CD8-positive, alpha-beta T cell (primary cell): ENCODE measurements at places on chromosomes 16 and 17. TPM values are rescaled to one million over a fixed set of nuclear protein-coding genes. Genes with fewer than 3 reads are reported as not detected.

The TTYH2 gene
- total RNA-seq = 4.6 TPM

DNA sequence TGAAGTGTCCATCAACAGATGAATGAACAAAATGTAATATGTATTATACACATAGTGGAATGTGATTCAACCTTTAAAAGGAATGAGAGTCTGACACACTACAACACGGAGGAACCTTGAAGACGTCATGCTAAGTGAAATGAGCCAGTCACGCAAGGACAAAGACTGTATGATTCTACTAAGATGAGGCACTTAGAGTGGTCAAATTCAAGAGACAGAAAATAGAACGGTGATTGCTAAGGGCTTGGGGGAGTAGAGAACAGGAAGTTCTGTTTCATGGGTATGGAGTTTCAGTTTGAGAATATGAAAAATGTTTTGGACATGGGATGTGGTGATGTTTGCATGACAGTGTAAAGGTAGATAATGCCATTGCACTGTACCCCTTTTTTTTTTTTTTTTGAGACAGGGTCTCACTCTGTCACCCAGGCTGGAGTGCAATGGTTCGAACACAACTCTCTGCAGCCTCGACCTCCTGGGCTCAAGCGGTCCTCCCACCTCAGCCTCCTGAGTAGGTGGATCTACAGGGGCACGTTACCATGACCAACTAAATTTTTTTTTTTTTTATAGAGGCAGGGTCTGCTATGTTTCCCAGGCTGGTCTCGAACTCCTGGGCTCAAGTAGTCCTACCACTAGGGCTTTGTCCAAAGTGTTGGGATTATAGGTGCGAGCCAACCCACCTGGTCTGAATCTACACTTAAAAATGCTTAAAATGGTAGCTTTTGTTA lies 2.9 kb upstream of the CCDC102A start:
- DNase-seq = peak; percentile 54

DNA sequence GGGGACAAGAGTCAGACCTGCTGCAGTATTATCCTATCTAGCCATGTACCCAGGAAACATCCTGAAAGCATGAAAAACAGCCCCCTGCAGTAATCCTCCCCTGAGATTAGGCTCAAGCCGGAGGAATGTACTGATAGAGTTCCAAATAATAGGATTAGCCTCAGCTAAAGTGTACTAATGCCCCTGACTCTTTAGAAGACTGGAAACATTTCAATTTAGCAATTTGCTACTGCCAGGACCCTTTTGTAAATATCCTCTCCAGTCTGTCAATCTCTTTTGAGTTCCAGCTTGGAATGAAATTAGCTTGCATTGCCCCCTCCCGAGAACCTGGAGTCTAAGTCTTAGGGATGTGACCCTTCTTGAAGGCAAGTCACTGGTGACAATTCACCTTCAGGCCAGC lies 110.8 kb upstream of the DNAH9 start:
- DNase-seq = no peak

DNA sequence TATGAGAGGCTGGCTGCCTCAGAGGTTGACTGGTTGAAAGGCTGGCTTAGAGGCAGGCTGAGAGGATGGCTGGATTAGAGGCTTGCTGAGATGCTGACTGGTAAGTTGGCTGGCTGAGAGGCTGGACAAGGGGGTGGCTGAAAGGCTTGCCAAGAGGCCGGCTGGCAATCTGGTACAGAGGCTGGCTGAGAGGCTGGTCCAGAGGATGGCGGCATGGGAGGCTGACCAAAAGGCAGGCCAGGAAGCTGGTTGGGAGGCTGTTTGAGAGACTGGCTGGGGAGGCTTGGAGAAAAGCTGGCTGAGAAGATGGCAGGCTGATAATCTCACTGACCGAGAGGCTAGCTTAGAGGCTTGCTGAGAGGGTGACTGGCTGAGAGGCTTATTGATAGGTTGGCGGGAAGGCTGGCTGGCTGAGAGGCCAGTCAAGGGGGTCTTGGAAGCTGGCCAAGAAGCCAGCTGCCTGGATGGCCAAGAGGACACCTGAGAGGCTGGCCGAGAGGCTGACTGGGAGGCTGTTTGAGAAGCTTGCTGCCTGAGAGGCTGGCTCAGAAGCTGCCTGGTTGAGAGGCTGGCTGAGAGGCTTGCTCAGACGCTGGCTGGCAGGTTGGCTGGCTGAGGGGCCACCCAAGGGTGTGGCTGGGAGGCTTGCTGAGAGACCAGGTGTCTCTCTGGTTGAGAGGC lies 34.2 kb upstream of the ACSM2B start:
- no peak for DNase-seq

DNA sequence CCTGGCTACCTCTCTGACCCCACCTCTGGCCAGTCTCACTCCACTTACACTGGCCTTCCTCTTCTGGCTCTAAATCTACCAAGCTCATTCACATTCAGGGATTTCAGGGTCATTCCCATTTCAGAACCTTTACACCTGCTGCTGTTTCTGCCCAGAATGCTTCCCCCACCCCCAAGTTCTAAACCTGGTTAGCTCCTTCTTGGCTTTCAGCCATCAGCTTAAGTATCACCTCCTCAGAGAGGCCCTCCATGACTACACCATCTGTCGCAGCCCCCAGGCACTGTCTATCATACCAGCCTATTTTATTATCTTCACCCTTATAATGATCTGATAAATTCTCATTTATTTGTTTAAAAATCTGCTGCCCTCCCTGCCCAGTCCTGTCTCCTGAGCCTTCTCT lies 23.3 kb upstream of the NGFR start:
- DNase-seq = no peak

- DNase-seq = no peak
Observed at GRCh38 chr17:60529806-60530205, 3.8 kb upstream of the APPBP2 start.

The CD300LB gene
- not detected for total RNA-seq

The ZBTB4 gene
- 61.6 TPM for total RNA-seq

DNA sequence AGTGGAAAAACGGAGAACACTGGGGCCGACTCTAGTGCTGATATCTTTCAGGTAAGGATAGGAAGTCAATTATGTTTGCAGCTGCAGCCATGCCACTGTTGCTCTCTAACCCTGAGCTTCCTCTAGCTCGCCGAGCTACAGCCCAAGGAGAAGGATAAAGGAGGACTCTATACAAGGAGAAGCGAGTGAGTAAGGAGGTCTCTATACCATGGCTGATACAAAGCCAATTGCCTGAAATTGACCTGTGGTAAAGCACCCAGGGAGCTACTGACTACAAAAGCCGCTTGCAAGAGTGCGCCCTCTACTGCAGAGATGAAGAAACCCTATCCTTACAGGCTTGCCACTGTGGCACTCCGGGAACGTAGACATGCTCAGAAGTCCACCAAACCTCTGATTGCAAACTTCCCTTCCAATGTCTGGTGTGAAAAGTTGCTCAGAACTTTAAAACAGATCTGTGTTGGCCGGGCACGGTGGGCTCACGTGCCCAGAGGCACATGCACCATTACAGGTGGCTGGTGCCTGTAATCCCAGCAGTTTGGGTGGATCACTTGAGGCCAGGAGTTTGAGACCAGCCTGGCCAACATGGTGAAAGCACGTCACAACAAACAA lies 10.8 kb upstream of the SLC46A1 start:
- peak; percentile 24 for DNase-seq

GRCh38 chr17:17876959-17877528 lies 40.3 kb upstream of the SREBF1 start:
- no peak for DNase-seq

DNA sequence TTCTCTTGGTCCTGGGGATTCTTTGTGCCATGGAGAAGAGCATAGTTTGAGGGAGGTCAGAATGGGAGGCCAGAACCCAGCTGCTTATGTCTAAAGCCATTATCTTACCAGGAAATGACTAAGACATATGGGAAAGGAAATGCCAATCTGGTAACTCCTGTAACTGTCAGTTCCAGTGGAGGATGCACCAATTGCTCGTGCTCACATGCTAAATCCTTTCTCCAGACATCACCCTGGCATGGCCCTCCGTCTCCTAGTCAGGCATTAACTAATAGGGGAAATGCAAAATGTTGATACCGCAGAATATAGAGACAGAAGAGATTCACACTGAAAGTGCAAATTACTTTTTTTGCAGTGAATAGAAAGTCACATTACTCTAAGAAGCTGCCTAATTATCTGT lies 255.6 kb upstream of the HSBP1 start:
- no peak for DNase-seq

DNA sequence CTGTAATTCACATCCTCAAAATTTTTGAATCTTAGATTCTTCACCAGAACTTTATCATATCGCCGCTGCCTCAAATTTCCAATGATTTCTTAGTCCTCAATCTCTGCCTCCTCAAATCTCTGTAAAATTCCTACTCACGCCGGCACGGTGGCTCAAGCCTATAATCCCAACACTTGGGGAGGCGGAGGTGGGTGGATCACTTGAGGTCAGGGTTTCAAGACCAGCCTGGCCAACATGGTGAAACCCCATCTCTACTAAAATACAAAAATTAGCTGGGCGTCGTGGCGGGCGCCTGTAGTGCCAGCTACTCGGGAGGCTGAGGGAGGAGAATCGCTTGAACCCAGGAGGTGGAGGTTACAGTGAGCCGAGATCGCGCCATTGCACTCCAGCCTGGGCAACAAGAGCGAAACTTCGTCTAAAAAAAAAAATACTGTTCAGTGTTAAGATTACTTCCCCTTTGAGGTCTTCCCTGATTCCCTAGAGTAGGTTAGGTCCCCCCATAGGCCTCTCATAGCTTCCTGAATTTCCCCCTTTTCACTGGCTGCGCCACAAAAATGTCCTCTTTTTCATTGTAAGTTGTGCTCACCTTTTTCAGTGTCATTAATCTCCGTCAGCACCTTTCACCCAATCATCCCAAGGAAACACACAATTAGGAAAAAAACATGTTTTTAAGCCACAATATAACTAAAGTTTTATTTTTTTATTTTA lies 919 bp upstream of the CBX1 start:
- DNase-seq = no peak

The KRTAP4-9 gene
- not detected for total RNA-seq
